ENCODE measurements at places on chromosomes 4 and X. TPM values are rescaled to one million over a fixed set of nuclear protein-coding genes. Genes with fewer than 3 reads are reported as not detected.
A peak's percentile ranks its signal among the peaks of the same experiment; 100 is the strongest.

- no peak for DNase-seq
These were observed 118.3 kb upstream of the ETNPPL start for GRCh38 chr4:108881190-108881589.

DNA sequence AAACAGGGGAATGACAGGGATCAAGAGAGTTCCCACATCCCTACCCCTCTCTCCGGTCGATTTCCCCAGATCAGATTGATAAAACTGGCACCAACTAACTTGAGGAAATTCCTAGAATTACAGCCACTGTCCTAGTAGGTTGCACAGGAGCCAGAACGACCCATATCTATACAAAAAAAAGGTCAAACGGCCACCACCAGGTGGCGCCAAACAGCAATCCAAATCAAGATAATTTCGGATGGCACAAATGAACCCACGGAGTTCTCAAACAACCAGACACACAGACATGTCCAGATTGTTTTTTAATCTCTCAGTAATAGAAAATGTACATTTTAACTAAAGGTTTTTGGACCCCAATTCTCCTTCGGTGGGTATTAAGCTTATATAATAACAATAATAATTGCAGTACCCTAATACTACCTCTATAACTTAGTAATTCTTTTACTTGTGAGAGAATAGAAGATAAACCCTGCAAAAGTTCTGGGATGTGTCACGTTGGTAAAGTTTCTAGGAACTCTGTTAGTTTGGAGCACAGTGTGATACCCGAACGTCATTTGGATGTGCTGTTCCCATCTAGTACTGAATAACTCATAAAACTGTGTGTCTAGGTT lies 212.6 kb downstream of the SPOCK3 start:
- peak; percentile 37 for DNase-seq

DNA sequence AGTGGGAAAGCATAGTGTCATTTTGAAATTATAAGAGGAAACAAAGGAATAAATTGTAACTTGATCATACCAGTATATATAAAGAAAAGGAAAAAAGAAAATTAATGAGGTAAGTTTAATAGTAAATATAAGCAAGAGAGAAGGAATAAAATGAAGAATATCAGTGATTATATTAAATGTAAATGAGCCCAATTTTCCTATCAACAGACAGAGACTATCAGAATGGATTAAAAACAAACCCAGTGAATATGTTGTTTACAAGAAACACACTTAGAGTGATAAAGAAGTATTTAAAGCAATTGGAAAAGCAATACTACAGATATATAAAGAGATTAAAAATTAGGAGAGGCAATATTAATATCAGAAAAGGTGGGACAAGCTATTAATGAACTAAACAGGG lies 28.8 kb upstream of the RHOH start:
- no peak for DNase-seq

DNA sequence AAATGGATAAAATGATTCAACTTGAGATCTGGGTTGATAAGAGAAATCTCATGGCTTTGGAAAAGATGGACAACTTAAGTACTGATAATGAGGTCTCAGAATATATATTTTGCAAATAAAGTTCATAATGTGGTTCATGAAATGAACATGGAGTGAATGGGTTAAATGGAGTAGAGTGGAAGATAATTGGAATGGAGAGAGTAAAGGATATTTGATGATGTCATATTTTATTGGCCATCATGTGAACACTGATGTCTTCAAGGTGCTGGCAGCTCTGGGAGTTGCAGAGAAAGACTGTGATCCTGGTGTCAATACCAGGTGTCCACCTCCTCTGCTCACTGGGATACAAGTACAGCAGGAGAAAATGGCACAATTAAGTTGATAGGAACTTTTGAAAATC lies 133.9 kb upstream of the ZXDA start:
- no peak for DNase-seq

DNA sequence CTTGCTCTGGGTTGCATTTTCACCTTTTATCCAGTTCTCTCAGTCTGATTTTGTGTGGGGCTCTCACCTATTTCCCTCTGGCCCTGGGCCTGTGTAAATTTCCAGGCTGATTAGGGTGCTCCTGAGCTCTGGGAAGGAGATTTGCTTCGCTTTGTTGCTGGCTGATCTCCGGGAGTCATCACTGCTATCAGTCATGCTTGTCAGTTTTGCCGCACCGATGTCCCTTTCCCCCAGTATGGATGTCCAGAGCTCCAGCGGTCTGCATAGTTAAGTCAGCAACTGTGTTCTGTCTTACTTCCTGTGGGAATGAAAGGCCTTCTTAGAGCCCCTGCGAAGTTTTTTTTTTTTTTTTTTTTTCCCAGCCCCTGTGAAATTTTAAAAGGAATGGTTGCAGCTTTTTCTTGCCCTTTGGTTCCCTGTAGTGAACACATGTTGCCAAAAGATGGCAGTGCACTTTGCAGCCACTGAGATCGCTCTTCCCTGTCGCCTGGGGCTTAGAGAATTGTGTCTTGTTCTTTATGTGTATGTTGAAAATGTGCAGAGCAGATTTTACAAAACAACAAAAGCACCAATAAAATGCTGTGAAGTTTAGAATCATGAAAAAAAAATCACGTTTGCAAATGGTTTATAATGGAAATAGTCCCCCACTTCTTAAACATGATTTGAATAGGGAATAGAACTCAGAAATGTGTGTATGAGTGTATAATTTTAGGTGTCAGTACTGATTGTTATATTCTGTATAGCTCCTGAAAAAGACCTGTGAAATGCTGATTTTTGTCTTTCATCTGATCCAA lies 109.1 kb upstream of the SLC4A4 start:
- DNase-seq = peak; percentile 88

DNA sequence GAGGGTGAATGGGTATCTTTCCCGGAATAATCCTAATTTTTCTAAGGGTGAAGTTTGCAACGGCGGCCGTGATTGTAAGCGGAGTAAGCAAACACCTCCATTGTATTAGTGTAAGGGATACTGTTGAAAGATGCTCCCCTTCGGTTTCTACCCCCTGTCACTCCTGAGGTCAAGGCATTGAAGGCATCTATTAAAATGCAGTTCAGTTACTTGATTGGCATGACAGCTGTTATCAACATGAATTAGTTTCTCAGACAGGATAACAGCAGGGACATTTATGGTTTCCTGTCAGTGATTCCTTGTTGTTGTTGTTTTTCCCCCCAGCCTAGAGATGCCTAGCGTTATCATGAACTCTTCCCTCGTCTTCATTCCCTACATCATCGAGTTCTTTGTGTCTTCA lies 552 bp downstream of the SLC25A14 start:
- no peak for DNase-seq

DNA sequence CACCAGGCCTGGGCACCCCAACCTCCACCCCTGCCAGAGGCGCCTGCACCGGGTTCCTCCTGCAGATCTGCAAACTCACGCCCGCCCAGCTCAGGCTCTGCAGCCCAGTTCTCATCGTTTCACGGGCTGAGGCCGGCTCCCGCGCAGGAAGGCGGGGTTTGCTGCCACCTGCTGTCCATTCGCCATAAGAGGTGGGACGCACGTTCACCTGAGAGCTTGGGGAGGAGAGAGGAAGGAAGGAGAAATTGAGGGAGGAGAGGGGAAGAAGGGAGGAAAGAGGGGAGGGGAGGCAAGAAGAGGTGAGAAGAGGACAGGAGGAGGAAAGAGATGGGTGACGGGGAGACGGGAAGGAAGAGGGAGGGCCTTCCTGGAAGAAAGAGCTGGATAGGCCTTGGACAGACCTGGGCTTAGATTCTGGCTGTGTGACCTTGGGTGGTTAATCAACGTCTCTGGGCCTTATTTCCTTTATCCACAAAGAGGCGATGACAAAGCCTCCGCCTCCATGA lies 114.5 kb downstream of the ADRA2C start:
- DNase-seq = peak; percentile 79

GRCh38 chr4:87849612-87850011 lies 16.8 kb downstream of the MEPE start:
- DNase-seq = peak; percentile 27

GRCh38 chr4:8123389-8123788 lies 35.2 kb downstream of the ABLIM2 start:
- DNase-seq = no peak

DNA sequence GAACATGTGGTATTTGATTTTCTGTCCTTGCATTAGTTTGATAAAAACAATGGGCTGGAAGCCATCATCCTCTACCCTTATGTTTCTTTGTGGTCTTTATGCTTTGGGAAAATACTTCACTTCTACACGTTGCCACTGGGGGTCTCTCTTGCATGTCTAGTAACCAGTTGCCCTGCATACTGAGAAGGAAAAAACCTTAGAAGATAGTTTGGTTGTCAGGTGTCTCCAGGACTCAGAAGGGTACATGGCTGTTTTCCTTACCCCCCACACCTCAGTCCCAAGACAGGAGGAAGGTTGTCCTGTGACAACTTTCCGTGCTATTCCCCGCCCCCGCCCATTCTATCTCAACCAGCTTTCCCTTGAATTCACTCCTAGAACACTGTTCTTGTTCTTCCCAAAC lies 62.1 kb upstream of the LANCL3 start:
- peak; percentile 9 for DNase-seq

DNA sequence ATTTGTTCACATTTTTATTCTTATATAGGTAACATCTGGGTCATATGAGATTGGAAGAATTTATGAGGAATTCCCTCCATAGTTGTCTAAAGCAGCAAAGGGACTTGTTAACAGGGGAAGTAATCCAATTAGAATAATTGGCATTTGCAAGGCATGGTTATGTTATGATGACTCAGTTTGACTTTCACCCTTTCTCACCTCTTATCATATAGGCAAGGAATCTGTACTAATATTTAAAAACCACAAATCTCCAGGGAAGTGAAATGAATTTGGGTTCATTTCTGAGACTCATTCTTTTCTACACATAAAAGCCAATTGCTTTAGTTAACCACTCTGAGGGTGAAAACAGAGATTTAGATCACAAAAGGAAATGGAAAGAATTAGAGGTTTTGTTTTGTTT lies 281.5 kb upstream of the DKK2 start:
- DNase-seq = no peak

DNA sequence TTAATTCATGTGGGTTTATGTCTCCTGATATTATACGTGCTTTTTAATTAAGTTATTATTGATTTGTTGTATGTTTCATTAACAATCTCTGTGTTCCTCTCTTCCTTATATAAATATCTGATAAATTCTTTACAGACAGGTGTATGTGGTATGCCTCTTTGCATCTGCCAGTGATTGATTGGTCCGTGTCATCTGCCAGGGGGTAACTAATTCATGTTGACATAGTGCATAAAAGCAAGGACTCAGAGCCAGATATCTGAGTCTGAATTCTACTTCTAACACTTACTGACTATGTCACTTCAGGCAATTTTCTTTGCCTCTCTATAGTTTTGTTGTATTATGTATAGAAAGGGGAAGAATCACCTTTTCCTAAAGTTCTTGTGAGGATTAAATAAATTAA lies 5.2 kb upstream of the AMBN start:
- no peak for DNase-seq

GRCh38 chrX:10098270-10098713 lies 58.5 kb upstream of the CLCN4 start:
- DNase-seq = no peak

DNA sequence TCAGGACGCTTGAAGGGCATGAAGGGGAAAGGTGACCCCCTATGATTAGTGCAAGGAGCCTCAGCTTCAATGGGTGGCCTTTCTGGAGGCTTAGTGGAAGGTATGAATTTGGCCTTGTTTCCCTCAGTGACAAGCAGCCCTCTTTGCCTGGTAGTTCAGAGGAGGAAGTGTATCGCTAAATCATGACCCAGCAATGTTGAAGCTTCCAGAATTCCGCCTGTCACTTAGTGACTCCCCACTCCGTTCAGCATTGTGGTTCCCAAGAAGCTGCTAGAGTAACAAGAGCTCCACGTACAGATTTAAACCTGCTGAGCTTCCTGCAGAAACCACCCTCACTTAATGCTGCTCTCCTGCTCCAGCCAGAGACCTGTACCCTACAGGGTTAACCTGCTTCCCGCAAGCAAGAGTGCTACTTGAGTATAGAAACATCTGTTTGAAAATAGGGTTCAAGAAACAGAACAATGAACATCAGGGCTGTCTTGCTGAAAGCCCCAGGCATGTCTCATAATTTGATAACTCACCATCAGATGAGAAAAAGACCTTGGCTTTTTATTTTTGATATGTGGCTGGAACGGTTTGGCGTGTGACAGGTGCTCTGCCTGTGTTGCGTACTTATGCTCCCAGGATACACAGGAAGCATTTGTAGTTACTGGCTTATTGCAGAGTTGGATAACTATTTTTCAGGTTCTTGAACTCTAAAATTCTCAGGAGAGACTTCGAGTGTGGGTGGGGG lies 105.2 kb downstream of the UCHL1 start:
- DNase-seq = peak; percentile 70

DNA sequence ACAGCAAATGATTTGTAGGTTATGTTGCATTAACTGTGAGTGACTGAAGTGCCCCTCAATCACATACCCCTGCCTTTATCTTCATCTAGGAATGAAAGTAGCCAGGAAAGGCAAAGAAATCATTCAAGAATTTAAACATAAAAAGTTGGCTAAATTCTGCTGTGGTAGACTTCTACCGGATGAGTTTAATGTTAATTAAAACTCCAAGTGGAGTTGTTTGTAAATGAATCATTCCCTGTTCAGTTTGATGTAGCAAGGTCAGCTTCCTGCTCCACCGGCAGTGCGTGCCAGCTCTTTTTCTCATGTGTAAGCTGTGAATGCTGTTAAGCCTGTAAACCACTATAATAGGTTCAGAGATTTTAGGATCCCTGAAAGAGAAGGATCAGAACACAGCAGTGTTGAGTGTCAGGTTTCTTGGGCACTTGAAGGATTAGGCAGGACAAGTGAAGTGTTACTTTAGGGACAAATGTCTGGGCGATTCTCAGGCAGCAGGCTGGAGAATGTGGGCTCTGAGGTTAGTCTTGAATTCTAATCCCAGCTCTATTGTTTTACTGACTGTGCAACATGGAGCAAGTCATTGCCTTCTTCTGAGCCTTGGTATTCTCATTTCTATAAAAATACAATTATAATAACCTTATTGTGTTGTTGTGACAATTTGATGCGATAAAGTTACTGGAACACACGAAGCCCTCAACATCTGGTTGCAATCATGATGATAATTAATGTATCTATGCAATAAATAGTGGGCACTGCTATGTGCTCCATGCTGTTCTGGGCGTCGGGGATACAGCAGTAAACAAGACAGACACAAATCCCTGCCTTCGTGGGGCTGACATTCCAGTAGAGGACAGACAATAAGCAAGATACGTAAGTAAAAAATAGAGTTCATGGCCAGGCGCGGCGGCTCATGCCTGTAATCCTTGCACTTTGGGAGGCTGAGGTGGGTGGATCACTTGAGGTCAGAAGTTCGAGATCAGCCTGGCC lies 112.0 kb downstream of the SHROOM3 start:
- no peak for DNase-seq

The NUDT10 gene
- 0.12 TPM for total RNA-seq

The GPR143 gene
- not detected for total RNA-seq

The ERCC6L gene
- 7.6 TPM for total RNA-seq

The CCDC160 gene
- total RNA-seq = 19.8 TPM

The SOD3 gene
- not detected for total RNA-seq

The CTAG1B gene
- total RNA-seq = not detected

The SSX2 gene
- total RNA-seq = not detected

The DMRTC1B gene
- not detected for total RNA-seq

The LRAT gene
- total RNA-seq = not detected

The RTL5 gene
- total RNA-seq = 2.0 TPM

The PDZD4 gene
- total RNA-seq = 16.9 TPM

The FGFR3 gene
- total RNA-seq = 38.4 TPM

The ZNF185 gene
- total RNA-seq = not detected

The LNX1 gene
- total RNA-seq = not detected

The TECRL gene
- total RNA-seq = not detected

The MSX1 gene
- 210 TPM for total RNA-seq

The STK32B gene
- total RNA-seq = 0.06 TPM

Measured in G401 (cell line).